ENCODE measurements at places on chromosomes 1 and 21.

DNA sequence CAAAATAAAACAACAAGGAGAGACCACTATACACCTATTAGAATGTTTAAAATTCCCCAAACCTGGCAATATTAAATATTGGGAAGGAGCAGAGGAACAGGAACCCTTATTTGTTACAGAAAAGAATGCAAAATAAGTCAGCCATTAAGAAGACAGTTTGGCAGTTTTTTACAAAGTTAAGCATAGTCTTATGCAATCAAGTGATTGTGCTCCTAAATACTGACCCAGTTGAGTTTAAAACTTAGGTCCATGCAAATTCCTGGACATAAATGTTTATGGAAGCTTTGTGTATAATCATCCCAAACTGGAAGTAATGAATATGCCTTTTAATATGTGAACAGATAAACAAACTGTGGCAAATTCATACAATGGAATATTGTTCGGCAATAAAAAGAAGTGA is 72.9 kb upstream of the RGS4 start:
- DNase-seq = no peak

- peak; percentile 17 for DNase-seq
Observed at GRCh38 chr1:13513063-13513894, 524 bp downstream of the LRRC38 start.

GRCh38 chr21:46474382-46474781 is 15.7 kb downstream of the DIP2A start:
- no peak for DNase-seq

DNA sequence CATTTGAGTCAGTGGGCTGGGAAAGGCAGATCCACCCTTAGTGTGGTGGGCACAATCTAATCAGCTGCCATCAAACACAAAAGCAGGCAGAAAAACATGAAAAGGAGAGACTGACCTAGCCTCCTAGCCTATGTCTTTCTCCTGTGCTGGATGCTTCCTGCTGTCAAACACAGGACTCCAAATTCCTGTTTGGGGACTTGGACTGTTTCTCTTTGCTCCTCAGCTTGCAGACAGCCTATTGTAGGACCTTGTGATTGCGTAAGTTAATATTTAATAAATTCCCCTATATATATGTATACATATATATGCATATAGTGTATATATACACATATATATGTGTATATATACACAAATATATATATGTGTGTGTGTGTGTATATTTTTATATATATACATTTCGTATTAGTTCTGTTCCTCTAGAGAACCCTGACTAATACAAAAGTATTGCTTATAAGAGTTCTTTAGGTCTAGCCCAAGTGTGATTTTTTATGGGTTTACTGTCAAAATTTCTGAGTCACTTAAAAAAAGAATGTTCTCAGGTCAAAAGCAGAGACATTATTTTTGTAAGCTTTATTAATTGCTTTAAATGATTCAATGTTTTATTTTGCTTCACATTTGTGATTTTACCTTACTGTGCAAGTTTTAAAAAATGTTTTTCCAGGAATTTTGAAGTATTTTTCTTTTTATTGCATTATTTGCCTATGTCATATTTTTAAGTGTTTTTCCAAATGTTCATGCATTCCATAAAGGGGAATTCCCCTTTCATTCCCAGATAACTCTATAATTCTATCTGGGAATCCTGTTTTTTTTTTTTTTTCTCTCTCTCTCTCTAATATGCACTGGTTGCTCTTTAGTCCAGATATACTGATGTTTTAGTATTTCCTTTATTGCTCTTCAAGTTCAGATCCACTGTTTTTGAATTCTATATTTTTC is 92.1 kb upstream of the ADAMTS5 start:
- no peak for DNase-seq
